ENCODE measurements at places on chromosomes 16 and 17.

DNA sequence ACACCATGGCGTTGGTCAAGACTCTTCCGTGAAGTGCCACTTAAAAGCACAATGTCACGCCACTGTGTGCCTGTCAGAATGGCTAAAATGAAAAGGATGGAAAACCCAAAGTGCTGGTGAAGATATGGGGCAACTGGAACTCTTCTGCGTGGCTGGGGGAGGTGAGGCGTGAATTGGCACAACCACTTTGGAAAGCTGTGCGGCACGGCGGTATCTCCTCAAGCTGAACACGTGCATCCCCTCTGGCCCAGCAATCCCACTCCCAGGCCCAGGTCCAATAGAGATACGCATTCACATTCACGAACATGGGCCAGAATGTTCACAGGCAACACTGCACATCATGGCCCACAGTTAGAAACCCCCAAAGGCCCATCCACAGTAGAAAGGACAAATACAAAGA is 8.9 kb downstream of the DUSP3 start:
- DNase-seq, result no peak

GRCh38 chr16:24054741-24055491 is 201.2 kb upstream of the CACNG3 start:
- DNase-seq, result no peak

DNA sequence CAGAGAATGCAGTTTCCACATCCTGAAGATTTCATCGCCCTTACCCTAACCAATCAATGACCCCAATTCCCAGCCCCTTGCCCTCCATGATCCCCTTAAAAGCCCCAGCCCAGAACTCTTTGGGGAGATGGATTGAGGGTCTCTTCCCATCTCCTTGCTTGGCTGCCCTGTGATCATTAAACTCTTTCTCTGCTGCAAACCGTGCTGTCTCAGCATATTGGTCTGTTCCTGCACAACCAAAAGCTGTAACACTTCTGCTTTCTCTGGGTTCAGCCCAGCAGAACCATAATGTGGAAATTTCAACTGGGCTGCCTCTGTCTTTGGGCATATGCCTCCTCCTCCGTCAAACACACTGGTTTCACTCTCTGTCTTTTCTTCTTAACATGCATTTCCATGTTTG is 67.0 kb upstream of the NLRP1 start:
- no peak for DNase-seq

DNA sequence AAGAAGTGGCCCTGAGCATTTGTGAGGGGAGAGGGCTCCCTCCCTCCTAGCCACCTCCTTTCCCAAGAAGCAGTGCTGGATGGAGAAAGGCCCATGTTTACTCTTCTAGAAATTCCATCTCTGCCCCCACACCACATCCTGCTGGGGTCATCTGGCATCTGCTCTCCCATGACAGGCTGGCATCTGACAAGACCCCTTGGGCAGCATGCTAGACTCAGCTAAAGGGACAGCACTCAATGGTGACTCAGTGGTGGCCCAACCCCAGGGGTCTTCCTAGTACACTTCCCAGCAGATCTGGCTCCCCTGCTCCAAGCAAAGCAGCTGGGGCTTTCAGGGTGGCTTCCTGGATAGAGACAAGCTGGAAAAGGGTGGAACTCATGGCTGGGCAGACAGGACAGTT is 14.4 kb downstream of the SLC38A7 start:
- no peak for DNase-seq

GRCh38 chr17:49190932-49191331 is 19.4 kb downstream of the GNGT2 start:
- no peak for DNase-seq

- no peak for DNase-seq
These were observed 36.9 kb downstream of the CIBAR2 start for GRCh38 chr16:85075236-85075924.

DNA sequence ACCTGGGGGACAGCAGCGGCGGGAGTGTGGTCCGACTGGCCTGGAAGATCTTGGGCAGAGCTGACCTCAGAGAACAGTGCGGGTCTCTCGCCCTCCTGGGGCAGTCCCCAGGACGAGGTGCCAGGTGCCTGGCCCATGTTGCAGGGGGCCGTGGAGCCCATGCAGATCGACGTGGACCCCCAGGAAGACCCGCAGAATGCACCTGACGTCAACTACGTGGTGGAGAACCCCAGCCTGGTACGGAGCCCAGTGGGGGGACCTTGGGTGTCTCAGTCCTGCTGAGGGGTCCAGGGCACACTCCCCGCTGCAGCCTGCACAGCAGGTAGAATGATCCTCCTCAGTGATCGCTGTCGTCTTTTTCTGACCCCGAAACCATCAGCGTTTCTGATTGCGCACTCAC is 1.4 kb downstream of the GPS1 start:
- DNase-seq, result no peak

- DNase-seq, result no peak
These were observed 11.2 kb downstream of the CORO6 start for GRCh38 chr17:29611351-29612093.

- DNase-seq, result peak; percentile 66
These were observed 4.8 kb downstream of the RNF213 start for GRCh38 chr17:80265205-80266068.

DNA sequence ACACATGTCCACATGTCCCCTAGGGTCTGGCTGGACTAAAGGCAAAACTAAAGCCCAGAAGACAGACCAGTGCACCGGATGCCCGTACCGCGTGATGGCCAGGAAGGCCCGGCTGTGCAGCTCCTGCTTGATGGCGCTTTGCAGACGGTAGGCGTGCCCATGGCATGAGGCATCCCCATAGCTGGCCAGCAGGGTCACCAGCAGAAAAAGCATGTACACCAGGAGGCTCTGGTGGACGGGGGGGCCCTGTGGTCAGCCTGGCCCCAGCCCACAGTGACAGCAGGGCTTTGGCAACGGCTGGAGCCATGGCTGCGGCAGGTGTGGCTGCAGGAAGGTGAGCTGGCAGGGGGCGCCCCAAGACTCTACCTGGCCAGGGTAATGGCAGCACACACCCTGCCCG is 42.8 kb downstream of the PKD1 start:
- no peak for DNase-seq

- peak; percentile 90 for DNase-seq
These were observed 29.7 kb upstream of the LGALS9 start for GRCh38 chr17:27601069-27601974.

GRCh38 chr17:60303406-60304099 is 88.4 kb downstream of the USP32 start:
- no peak for DNase-seq

- no peak for DNase-seq
These were observed 7.1 kb upstream of the LPCAT2 start for GRCh38 chr16:55501549-55502322.

DNA sequence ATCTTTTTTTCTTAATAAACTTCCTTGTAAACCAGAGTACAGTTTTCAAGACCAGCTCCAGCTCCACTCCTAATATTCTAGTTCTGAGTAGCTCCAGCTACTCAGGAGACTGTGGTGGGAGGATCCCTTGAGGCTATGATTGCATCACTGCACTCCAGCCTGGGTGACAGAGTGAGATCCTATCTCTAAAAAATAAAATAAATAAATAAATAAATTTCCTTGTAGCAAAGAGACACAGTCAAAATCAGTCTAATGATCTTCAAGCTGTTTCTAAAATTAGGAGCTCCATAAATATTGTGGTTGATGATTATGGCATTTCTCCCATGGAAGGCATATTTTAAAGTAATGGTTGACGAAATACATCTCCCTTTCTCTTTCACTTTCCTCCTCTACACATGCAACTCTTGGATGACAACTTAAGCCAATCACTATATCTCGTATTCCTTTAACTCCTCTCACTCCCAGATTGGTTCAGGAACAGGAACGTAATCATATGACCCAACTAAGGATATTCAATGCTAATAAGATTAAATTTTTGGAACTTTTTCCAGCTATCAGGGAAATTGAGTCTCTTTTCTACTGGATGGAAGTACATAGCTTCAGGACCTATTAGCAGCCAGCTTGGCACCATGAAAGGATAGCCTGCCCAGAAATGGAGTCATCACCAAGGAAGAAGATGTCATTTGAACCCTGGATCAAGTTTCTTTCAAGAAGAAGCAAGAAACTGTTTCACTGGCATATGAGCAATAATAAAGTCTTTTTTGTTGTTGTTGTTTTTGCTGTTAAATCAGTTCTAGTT is 42.1 kb upstream of the TAOK1 start:
- DNase-seq, result no peak

- no peak for DNase-seq
These were observed 13.8 kb downstream of the CASKIN2 start for GRCh38 chr17:75501378-75502071.

DNA sequence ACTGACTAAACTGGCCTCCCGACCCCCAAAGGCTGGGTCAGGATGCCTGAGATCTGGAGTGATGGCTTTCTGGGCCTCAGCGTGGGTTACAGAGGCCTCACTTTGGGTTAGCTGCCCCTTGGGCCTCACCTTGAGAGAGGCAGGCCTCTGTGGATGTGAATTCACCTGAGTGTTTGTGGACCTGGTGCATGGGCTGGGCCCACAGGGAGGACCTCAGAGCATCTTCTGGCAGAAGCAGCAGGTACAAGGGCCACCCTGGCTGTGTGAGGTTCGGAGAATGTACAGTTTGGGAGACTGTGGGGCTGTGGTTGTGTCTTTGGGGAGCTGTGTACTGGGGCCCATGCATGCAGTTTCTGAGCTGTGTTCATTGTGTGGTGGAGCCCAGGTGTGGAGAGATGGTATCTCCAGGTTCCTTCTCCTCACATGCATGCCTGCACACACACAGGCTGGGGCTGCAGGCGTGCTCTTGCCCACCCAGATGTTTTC is 18.3 kb downstream of the RARA start:
- DNase-seq, result no peak

DNA sequence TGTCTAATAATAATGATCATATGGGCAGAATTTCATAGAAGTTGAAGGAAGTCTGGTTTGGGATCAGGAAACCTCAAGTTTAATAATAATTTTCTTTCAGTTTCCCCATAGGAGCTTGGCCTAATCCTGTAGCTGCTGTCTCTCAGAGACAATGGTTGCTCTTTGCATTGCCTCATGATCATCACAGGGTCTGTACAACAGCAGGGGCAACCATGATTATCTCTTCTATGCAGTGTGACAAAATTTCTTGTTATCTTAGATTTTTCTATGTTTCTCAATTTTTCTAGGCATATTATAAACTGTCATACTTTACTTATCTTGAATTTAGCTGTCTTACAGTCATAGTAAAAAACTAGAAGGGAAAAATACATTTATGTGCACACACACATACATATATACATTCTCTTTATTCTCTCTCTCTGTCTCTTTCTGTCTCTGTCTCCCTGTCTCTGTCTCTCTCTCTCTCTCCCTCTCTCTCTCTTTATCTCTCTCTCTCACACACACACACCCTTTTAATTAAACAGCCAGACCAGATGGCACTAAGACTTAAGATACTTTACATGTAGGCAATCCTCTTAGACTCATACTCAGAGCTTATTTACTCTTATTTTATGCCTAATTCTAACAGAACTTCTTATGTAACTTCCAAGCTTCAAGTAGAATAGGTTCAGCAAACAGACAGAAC is 30.5 kb downstream of the SMIM36 start:
- no peak for DNase-seq

DNA sequence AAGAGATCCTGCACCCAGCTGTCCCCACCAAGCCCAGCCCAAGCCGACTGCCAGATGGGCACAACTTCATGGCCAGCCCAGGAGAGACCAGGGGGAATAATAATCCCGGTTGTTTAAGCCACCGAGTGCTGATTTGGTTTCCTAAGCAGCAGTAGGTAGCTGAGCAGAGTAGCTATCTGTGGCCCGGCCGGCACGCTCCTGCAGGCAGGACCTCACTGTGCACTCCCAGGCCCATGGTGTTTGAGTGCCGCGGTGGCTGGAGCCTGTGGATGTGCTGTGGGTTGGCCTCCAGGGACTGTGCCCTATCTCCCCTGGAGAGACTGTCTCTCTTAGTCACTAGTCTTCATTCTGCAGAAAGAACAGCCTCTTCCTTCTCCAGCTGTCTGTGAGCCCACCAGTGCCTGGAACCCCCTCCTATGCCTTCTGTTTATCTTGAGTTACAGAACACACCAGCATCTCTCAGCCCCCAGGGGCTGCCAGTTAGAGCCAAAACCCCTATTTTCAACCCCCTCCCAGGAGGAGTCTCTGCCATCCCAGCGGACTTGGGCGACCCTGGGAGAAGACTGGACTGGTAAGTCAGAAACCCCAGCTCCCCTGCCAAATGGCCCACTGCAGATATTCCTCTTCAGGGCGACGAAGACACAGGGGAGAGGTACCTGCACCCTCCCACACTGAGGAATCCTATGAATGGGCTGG is 152.0 kb downstream of the SDK2 start:
- no peak for DNase-seq

GRCh38 chr16:64121473-64121872 is 1000.4 kb downstream of the CDH11 start:
- no peak for DNase-seq
